Uterus (tissue), 4 donors: ENCODE measurements at places on chromosomes 1 and 21. TPM values are rescaled to one million over a fixed set of nuclear protein-coding genes. Genes with fewer than 3 reads are reported as not detected.

DNA sequence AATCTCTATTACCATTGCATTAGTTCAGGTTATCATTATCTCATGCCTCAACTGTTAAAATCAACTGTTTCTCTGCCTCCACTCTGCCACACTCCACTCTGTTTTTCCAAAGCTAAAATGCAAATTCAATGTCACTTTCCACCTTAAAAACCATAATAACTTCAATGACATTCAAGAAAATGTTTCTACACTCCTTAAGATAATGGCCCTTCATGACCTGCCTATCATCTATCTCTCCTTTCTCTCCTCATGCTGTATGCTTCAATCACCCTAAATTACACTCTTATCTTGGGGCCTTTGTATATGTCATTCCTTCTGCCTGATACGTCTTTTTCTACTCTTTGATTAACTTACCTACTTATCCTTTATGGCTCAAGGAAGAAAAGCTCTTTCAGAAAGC is 296.0 kb downstream of the LRRC7 start:
- no peak overlapping the region for H3K27ac ChIP-seq
- H3K36me3 ChIP-seq: no peaks in the 10 kb centered on the region
- no peak overlapping the region for H3K4me3 ChIP-seq
- H3K4me1 ChIP-seq: no peaks in the 10 kb centered on the region
- no peaks in the 10 kb centered on the region for H3K27me3 ChIP-seq
- no peak for DNase-seq

GRCh38 chr21:44294391-44295162 is 5.3 kb upstream of the PFKL start:
- H3K4me3 ChIP-seq: no peak overlapping the region
- H3K36me3 ChIP-seq: no peaks in the 10 kb centered on the region
- no peaks in the 10 kb centered on the region for H3K27me3 ChIP-seq
- peak; percentile 66 for DNase-seq
- H3K4me1 ChIP-seq: peaks cover 10% of the 10 kb centered on the region
- no peak overlapping the region for H3K27ac ChIP-seq

- H3K27ac ChIP-seq: no peak overlapping the region
- DNase-seq: no peak
- H3K36me3 ChIP-seq: no peaks in the 10 kb centered on the region
These were observed 80.5 kb downstream of the VCAM1 start for GRCh38 chr1:100799954-100800612.

DNA sequence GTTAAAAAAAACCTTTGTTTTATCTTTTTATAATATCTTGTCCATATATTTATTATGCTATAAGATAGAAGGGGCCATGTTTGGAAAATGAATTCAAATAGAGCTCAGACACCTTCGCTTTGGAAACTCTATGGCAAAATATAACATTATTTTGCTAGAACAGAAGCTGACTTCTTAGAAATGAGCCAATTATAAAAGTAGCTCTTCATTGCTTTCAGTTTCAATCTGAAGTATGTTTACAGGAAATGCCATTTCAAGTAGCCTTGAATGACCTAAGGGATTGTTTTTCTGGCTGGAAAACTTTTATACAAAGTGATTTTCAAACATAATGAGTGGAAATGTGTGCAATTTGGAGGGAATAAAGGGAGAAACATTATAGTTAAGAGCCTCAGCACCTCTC is 37.8 kb upstream of the GBP5 start:
- H3K4me3 ChIP-seq: no peak overlapping the region
- no peaks in the 10 kb centered on the region for H3K27me3 ChIP-seq

GRCh38 chr1:243580072-243580471 is 270.0 kb downstream of the AKT3 start:
- H3K36me3 ChIP-seq: no peaks in the 10 kb centered on the region
- no peak overlapping the region for H3K4me3 ChIP-seq

DNA sequence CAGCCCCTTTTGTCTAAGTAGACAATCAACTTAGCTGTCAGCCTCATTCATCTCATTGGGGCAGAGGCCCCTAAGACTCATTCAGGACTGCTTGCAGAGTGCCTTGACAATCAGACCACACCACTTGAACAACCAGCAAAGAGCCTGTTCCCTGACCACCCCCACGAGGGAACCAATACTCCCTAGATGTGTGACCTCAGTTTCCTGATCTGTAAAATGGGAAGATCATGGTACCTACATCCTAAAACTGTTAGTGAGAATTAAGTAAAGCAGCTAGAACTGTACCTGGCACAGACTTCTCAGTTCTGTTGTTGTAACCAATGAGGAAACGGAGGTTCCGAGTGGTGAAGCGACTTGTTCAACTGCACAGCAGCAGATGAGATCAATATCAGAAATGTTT is 298.5 kb downstream of the RRAGC start:
- no peak overlapping the region for H3K27ac ChIP-seq
- no peaks in the 10 kb centered on the region for H3K27me3 ChIP-seq
- no peaks in the 10 kb centered on the region for H3K4me1 ChIP-seq
- no peak for DNase-seq
- no peak overlapping the region for H3K4me3 ChIP-seq
- no peaks in the 10 kb centered on the region for H3K36me3 ChIP-seq

DNA sequence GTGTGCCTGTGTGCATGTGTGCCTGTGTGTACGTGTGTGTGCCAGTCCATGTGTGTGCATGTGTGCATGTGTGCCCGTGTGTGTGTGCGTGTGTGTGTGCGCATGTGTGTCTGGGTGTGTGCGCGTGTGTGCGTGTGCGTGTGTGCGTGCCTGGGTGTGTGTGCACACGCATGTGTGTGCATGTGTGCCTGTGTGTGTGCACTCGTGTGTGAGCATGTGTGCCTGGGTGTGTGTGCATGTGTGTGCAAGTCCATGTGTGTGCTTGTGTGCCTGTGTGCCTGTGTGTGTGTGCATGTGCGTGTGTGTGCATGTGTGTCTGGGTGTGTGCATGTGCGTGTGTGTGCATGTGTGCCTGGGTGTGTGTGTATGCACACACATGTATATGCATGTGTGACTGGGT is 28.7 kb upstream of the COL6A2 start:
- H3K27ac ChIP-seq: no peak overlapping the region
- H3K4me3 ChIP-seq: no peak overlapping the region
- H3K27me3 ChIP-seq: no peaks in the 10 kb centered on the region

DNA sequence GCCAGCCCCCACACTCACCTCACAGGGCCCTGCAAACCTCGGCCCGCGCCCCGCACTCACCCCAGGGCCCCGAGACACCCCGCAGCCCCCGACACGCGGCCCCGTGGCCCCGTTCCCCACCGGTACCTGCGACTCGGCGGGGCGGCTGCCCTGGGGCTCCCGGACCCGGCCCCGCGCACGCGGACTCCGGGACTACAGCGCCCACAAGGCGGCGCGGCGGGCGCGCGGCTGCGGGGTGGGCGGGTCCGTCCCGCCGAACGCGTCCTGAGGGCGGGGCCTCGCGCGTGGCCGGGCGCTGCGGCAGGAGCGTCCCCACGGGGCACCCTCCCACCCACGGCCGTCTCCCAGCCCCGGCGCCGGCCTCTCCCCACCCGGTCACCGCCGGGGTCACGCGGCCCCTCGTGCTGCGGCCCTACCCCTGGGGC is at the start of gene SLC19A1:
TSS of gene SLC19A1 (minus strand) at position 199 of the 425 bp plus-strand sequence. CDS start 4,481 bp downstream, outside the sequence.
- DNase-seq: peak; percentile 33
- no peaks in the 10 kb centered on the region for H3K27me3 ChIP-seq
- H3K4me3 ChIP-seq: peak within 1 kb of the TSS; percentile 83
- peak within 1 kb of the TSS; percentile 53 for H3K27ac ChIP-seq
- no peaks in the 10 kb centered on the region for H3K4me1 ChIP-seq

DNA sequence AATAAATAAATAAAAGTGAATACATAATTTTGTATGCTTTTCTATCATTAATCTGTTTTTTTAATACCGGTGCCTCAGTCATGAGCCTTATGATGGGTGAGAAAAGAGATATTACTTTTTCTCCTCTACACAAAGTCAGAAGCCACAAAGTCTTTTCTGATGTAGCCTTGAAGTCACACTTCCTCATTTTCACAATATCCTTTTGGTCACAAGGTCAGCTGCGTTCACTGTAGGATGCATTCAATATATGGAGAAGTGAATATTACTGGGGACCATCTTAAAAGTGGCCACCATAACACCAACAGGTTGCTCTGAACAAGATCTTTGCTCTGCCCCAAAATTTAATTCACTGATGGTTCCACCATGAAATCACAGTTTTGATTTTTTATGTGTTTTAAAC is 83.3 kb upstream of the TNR start:
- H3K36me3 ChIP-seq: no peaks in the 10 kb centered on the region
- H3K4me3 ChIP-seq: no peak overlapping the region
- no peaks in the 10 kb centered on the region for H3K4me1 ChIP-seq

GRCh38 chr1:91769742-91770141 is 116.2 kb downstream of the TGFBR3 start:
- H3K27ac ChIP-seq: peak overlapping the region; percentile 45
- no peaks in the 10 kb centered on the region for H3K27me3 ChIP-seq
- no peaks in the 10 kb centered on the region for H3K4me1 ChIP-seq
- no peak for DNase-seq
- H3K4me3 ChIP-seq: no peak overlapping the region
- no peaks in the 10 kb centered on the region for H3K36me3 ChIP-seq

DNA sequence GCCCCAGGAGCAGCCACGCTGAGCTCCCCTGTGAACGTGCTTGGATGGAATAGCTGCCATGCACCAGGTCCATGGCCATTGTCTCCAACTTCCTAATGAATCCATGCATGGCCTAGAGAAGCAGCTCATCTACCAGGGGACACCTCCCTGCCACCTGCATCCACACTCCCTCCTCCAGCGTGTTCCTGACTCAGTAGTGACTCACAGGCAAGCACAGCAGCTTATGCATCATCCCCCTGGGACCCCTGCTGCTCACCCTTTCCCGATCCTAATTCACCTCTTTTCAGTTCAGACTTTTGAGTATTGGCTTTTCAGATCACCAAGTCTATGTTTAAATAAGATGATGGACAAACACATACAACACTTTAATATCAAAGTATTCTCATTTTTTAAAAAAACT is 39.9 kb upstream of the TADA1 start:
- no peak overlapping the region for H3K4me3 ChIP-seq
- no peaks in the 10 kb centered on the region for H3K36me3 ChIP-seq
- H3K4me1 ChIP-seq: no peaks in the 10 kb centered on the region
- no peak overlapping the region for H3K27ac ChIP-seq
- H3K27me3 ChIP-seq: no peaks in the 10 kb centered on the region

- no peaks in the 10 kb centered on the region for H3K4me1 ChIP-seq
- DNase-seq: no peak
- H3K4me3 ChIP-seq: no peak overlapping the region
These were observed 35.6 kb downstream of the SHCBP1L start for GRCh38 chr1:182917378-182917777.

- no peaks in the 10 kb centered on the region for H3K27me3 ChIP-seq
- no peaks in the 10 kb centered on the region for H3K36me3 ChIP-seq
- peaks cover 31% of the 10 kb centered on the region for H3K4me1 ChIP-seq
- H3K4me3 ChIP-seq: no peak overlapping the region
- no peak overlapping the region for H3K27ac ChIP-seq
These were observed 31.9 kb downstream of the MATN1 start for GRCh38 chr1:30691480-30691879.

ALG14 gene
- total RNA-seq: 1.8 TPM

COG2 gene
- 10.0 TPM for total RNA-seq

IL19 gene
- total RNA-seq: not detected

ARHGEF16 gene
- total RNA-seq: 1.2 TPM

SPATA45 gene
- not detected for total RNA-seq
